Pancreas (tissue), 10 donors: ENCODE measurements at places on chromosomes 1 and 21. TPM values are rescaled to one million over a fixed set of nuclear protein-coding genes. Genes with fewer than 3 reads are reported as not detected.

Gene RIIAD1
- 0.56 TPM for total RNA-seq

Gene OR2L13
- total RNA-seq: not detected

Gene SPRR2B
- not detected for total RNA-seq

Gene BLACAT1
- not detected for total RNA-seq

Gene TNFSF18
- total RNA-seq: not detected
